ENCODE measurements at places on chromosomes 16 and 17. TPM values are rescaled to one million over a fixed set of nuclear protein-coding genes. Genes with fewer than 3 reads are reported as not detected.

NPIPA3 gene
- total RNA-seq: 9.0 TPM

SCIMP gene
- total RNA-seq: 4.9 TPM

EME1 gene
- total RNA-seq: 1.5 TPM

MYO1D gene
- 57.8 TPM for total RNA-seq

CCL13 gene
- 28.8 TPM for total RNA-seq

TMEM238L gene
- not detected for total RNA-seq

FBXL20 gene
- total RNA-seq: 29.1 TPM

KRTAP9-4 gene
- not detected for total RNA-seq

CCL17 gene
- total RNA-seq: not detected

COG4 gene
- 51.0 TPM for total RNA-seq

GUCY2D gene
- not detected for total RNA-seq

KRTAP2-3 gene
- total RNA-seq: not detected

KAT2A gene
- total RNA-seq: 58.0 TPM

CNGB1 gene
- not detected for total RNA-seq

PMFBP1 gene
- 0.36 TPM for total RNA-seq

CTRB2 gene
- total RNA-seq: 7.3 TPM

PRSS8 gene
- total RNA-seq: not detected

NMRAL1 gene
- 32.8 TPM for total RNA-seq

ZP2 gene
- total RNA-seq: not detected

ASIC2 gene
- 1.1 TPM for total RNA-seq

SPNS3 gene
- 2.0 TPM for total RNA-seq

ACSM2B gene
- total RNA-seq: not detected

NATD1 gene
- 9.3 TPM for total RNA-seq

SPATA22 gene
- 0.67 TPM for total RNA-seq

ZNF830 gene
- total RNA-seq: 21.3 TPM

HSPB9 gene
- not detected for total RNA-seq

BAIAP3 gene
- 3.9 TPM for total RNA-seq

PAQR4 gene
- total RNA-seq: 6.6 TPM

ZNF469 gene
- 2.9 TPM for total RNA-seq

BRIP1 gene
- total RNA-seq: 0.53 TPM

PLXDC1 gene
- 36.4 TPM for total RNA-seq

ARHGDIG gene
- total RNA-seq: 0.94 TPM

ZNF205 gene
- 12.3 TPM for total RNA-seq

TBX6 gene
- 1.7 TPM for total RNA-seq

KRTAP4-5 gene
- not detected for total RNA-seq

KCNH6 gene
- not detected for total RNA-seq

PPY gene
- total RNA-seq: not detected

TM4SF5 gene
- total RNA-seq: not detected

CDH1 gene
- total RNA-seq: 55.7 TPM

TBC1D3G gene
- total RNA-seq: not detected

LRRC37A gene
- total RNA-seq: 4.3 TPM

NUDT16L1 gene
- total RNA-seq: 21.3 TPM

IRX3 gene
- total RNA-seq: 1.1 TPM

CRYBA1 gene
- not detected for total RNA-seq

CLDN6 gene
- total RNA-seq: not detected

NME2 gene
- total RNA-seq: 250 TPM

MYH8 gene
- not detected for total RNA-seq

CCL1 gene
- not detected for total RNA-seq

CES4A gene
- total RNA-seq: 13.2 TPM

ESRP2 gene
- total RNA-seq: 0.36 TPM

MLLT6 gene
- total RNA-seq: 202 TPM

ZFP3 gene
- 6.6 TPM for total RNA-seq

ENPP7 gene
- total RNA-seq: not detected

NUFIP2 gene
- total RNA-seq: 53.9 TPM

ACSM3 gene
- 2.8 TPM for total RNA-seq

ALOX12B gene
- total RNA-seq: not detected

FN3K gene
- total RNA-seq: 57.2 TPM
